ENCODE measurements at places on chromosomes 5 and 9.

DNA sequence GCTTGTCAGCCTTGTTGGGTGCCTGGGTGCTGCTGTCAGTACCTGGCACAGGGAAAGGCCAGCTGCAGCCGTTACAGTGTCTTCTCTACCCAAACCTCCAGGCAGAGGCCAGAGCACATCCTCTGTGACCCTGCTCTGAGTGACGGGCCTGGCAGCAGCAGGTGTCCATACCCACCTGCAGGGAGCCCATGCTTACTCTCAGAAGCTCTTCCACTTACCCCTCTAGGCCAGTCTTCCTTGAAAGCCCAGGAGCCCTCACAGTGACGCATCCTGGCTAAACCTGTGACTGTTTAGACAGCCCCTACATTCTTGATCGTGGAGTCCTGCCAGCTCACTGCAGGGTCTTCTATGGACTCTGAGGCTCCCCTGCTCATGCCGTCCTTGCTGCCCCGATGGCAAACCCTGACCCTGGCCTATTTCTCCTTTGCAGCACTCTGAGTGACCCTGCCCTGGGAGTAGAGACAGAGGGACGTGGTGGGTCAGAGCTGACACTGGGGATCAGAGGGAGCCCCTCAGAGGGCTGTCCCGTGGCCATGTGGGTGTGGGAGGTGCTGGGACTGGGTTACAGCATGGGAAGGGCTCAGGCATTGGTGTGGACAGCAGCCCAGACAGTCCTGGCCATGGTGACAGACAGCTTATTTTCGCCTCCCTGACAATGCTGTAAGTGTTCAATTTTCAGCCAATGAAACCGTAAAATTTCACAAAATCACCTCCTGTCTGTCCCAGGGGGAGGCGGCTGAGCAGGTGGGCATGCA, 67.6 kb upstream of the RNF130 start:
- DNase-seq: no peak

DNA sequence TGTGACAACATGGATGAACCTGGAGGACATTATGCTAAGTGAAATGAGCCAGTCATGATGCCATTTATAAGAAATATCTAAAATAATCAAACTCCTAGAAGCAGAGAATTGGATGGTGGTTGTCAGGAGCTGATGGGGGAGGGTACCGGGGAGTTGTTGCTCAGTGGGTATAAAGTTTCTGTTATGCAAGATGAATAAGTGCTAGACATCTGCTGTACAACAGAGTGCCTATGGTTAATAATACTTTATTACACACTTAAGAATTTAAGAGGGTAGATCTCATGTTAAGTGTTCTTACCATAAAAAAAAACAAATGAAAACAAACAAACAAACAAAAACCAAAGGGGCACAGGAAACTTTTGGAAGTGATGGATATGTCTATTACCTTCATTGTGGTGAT, 13.0 kb upstream of the CCDC69 start:
- no peak for DNase-seq

- DNase-seq: no peak
Observed at GRCh38 chr5:12920527-12920926, 1016.3 kb upstream of the CTNND2 start.

GRCh38 chr9:98591696-98592095, 117.0 kb downstream of the GABBR2 start:
- DNase-seq: no peak

DNA sequence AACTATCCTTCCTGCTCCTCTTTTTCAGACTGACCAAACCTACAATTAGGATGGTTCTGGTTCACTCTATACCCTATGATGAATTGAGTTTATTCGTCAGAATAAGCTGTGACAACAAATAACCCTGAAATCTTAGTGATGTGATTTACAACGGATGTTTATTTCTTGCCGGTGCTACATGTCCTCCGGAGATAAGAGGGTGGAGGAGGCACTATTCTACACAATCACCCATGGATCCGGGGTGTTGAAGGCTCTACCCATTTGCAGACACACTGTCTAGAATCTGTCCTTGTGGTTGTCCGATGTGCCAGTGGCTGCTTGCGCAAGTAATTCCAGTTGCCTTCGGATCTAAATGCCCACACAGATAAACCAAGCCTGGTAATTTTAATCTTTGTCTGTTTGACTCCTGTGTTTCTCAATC, 44.7 kb downstream of the CDC14B start:
- DNase-seq: no peak

- no peak for DNase-seq
Observed at GRCh38 chr5:65073250-65073661, 304.5 kb downstream of the CWC27 start.

DNA sequence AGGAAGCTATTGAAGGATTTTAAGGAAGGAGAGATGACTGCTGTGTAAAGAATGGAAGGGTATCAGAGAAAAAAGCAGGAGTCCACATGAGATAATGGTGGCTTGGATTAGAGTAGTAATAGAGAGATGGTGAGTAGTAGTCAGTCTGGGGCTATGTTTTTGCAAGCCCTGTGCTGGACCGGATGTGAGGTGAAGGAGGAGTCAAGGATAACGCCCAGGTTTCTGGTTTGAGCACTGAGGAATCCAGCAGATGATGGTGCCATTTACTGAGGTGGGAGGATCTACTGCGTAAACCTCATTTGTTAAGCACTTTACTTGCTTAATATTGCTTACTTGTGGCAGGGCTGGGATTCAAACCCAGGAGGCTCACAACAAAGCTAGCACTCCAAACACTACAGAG, 1.1 kb downstream of the TIGD6 start:
- DNase-seq: no peak

GRCh38 chr9:121542025-121542424, 42.4 kb upstream of the GGTA1 start:
- no peak for DNase-seq

DNA sequence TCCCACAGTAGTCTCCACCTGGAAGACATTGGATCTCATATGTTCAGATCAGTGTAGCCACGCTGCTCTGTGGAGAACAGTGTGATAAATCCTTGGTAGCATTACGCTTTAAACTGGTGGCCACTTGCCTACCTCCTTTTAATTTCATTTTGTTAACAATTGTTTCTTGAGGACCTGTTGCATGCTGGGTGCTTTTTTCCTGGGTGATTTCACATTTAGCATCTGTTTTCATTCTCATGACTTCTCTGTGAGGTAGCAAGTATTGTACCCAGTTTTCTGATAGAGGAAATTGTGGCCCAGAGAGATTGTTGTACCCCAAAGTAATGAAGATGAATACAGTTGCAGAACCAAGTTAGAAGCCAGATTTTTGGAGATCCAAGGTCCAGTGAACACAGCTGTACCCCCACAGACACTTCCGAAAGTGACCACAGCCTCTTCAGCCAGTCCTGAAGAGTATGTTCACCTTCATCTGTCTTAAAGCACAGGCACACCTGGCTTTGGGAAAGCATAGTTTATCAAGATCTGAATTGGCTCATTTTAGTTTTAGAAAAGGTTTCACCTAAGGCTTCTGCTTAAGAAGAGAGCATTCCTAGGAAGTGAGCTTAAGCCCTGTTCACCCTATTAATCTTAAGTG, 75.2 kb downstream of the F2RL2 start:
- DNase-seq: no peak

DNA sequence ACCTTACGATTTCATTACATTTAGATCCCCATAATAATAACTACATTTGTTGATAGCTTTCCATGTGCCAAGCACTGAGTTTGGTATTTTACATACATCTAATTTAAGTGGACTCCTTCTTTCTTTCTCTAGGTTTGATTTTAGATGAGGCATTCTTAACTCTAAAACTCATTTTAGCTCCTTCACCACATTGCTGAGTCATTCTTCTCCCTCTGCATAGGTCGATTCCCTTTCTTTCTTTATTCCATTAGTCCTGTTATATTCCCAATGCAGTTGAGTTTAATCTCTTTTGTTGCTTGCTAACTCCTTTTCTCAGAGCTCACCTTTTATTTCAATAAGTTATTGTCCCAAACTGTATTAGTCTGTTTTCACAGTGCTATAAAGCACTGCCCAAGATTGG, 329.8 kb downstream of the TAF11L14 start:
- no peak for DNase-seq

DNA sequence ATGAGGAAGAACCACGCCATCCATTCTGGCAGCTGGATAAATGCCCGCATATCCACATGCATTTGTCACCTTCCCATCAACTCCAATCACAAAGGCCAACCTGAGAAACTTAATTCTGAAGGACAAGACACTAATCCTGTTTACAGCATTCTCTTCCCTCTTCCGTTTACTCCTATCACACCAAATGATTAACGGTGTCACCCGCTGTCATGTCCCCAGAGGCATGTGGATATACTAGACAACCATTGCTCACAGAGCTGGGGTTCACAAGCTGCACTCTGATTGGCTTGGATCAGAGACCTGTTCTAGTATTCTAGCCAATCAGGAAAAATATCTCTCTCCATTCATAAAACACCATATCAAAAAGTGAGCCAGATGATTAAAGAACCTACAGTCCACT, 3.6 kb downstream of the MACROH2A1 start:
- no peak for DNase-seq

DNA sequence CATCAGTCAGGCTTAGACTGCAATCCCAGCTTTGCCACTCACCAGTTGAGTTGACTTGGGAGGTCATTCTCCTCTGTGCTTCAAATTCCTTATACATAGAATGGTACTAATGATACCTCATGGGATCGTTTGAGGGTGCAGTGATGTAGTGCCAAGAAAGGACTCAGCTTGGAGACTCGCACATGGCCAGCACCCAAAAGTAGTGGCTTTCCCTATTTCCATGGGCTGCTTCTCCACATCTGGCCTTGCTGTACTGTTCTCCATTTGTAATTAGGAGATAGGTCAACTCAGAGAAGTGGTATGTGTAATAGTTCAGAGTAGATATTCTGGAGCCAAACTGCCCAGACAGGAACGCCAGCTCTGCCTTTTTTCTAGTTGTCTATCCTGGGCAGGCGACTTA, 5.5 kb downstream of the CCL19 start:
- DNase-seq: no peak

DNA sequence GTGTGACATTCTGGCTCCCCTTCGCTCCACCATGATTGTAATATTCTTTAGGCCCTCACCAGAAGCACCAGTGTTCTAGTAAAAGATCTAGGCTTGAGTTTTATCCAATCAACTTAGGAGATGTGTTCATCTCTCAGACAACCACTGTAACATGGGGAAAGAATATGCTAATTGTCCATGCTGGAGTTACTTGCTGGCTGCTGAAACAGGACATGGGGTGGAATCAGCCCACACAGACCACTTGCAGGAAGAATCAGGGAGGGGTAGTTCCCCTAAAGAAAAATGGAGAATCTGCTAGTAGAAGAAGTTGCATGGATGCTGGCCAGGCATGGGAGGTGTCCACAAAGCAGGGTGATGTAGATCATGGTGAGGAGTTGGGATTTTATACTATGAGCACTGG, 86.2 kb downstream of the FEM1C start:
- no peak for DNase-seq

DNA sequence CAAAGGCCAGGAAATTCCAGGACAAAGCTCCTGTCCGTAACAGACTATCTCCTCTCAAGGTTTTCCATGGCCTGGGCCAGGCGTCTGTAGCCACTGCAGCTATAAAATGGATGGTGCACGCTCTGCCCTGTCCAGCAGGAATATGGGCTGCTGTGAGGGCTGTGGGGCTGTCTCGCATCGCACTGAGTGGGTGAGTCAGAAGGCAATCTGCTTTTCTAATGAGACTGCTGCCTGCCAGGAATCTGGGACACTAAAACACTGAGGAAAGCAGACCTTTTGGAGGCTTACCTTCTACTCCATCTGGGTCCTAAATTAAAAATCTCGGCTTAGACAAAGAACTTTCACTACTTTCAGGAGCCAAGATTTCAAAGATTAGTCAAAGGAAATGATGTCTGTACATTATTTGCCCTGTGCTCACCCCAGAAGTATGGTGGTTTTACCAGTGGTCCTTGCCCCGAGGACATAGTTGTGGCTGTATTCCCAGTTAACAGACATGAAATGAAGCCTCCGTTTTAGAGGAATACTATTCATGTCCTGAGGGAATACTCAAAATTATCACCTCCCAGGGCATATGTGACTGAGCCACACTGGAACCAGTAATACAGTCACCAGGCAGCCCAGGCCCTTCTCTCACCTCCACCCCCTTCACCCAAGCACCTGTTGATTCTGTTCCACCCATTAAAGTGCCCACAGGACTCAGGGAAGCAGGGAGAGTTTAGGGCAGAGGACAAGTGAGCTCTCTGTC, 56.4 kb downstream of the PFDN1 start:
- no peak for DNase-seq

GRCh38 chr5:143036146-143036927, 266.2 kb downstream of the ARHGAP26 start:
- DNase-seq: no peak

DNA sequence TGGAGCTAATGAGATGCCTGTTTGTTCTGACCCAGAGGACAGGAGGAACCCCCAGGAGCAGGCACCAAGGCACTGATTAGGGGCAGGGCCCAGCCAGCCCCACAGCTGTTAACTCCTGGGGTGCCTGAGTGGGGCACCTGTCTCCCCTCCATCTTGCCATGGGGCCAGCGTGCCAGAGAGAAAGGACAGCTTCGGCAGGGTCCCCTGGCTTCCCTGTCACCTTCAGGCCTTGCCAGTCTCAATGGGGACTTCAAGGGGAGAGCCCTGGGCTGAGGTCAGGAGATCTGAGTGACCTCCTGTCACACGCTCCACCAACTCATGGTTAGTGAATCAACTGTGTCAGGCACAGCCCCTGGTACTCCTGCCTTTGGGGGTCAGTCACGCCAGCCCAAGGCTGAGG, 152.7 kb upstream of the MVB12B start:
- DNase-seq: no peak

DNA sequence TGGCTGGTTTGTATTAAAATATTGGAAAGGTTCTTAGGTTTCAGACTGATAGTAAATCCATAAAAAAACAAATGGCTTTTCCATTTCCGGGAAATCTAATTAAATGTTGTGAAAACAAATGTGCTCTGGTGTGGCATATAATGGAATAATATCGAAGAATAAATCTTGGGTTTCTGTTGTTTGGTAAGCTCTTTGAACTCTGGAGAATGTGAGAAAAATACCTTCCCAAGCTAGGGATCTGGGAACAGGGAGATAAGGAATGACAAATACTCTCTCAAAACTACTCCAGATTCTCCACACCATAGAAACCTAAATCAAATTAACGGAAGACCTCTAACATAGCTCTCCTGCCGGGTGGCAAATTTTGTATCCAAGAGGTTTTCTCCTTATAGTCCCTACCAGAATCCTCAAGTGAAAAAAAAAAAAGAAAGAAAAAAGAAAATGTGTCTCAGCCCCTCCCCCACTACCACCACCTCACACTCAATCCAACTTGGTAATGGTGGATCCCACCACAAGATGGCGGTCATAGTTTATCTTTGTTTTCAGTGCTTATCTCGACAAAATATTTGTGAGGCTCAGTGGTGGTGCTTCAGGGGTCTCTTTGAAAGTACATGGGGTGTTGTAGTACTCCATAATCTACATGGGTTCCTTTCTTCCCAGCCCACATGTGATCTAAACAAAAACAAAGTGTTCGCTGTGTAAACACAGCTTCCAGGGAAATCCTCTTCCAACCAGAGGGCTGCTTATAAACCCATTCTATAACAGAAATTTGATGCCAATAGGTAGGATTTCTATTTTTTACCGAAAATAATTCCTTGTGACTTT, 54.5 kb upstream of the FST start:
- no peak for DNase-seq

- no peak for DNase-seq
Observed at GRCh38 chr5:134043793-134044792, 39.3 kb upstream of the VDAC1 start.

- no peak for DNase-seq
Observed at GRCh38 chr9:72454871-72455491, 66.4 kb upstream of the TMC1 start.

Measured in stimulated activated CD4-positive, alpha-beta T cell treated with anti-CD3 and anti-CD28 coated beads, Interleukin-2, amount 100 ng/mL, for 4 hours (primary cell).